Esophagus muscularis mucosa (tissue), 4 donors: ENCODE measurements at places on chromosomes 13 and 19. TPM values are rescaled to one million over a fixed set of nuclear protein-coding genes. Genes with fewer than 3 reads are reported as not detected.

- peak; percentile 50 for DNase-seq
Observed at GRCh38 chr13:26743971-26744370, 16.6 kb downstream of the GPR12 start.

PLVAP gene
- 37.4 TPM for total RNA-seq

- no peak for DNase-seq
Observed at GRCh38 chr13:46100191-46100815, 4.5 kb downstream of the CPB2 start.

IGLON5 gene
- total RNA-seq, result 0.17 TPM

URAD gene
- total RNA-seq, result not detected

- DNase-seq, result no peak
Observed at GRCh38 chr13:60509601-60510386, 112.8 kb downstream of the TDRD3 start.

DNA sequence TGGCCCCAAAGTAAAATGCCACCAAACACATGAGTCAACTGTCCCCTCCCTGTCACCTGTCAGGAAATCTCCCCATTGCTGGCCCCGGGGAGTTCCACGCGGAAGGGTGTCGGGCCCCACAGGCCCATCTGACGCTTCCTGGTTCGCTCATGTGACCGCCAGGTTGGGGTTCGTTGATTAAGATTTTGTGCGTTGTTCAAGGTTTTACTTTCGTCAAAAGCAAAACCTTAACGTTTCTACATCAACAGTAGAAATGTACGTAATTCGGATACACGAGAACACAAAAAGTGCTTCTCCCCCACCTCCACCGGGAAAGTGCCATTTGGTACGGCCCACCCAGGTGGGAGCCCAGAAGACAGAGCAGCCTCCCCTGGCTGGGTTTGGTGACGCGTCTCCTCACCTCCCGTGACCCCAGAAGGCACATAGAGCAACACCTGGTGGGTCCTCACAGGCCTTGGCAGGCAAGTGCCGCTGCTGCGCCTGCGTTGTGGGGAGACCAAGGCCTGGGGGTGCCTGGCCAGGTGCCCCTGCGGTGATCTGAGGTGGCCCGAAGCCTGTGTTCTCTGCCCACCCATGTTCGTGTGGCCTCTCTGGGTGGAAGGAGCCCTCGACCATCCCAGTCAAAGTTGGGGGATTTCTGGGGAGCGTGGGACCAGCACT is 161.6 kb downstream of the KDM4B start:
- DNase-seq, result no peak

CRB3 gene
- total RNA-seq, result not detected

GRCh38 chr13:42720113-42720857 is 61.1 kb upstream of the FAM216B start:
- no peak for DNase-seq

DNA sequence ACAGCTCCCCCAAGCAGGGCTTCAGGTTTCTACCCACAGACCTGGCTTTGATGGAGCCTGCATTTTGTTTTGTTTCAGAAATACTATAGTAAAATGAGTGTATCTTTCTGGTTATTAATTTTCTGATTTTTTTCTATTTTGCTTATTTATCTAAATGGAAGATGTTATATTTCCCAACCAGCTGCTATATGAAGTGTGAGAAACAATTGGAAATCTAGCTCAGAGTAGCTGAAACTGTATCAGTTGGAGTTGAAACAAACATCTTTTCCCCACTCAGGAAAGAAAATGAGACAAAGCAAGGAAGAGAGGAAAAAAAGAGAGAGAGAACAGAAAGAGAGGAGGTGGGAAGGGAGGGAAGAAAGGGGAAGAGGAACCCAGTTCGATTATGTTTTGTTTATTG is 358.5 kb upstream of the ZNF507 start:
- no peak for DNase-seq

- DNase-seq, result no peak
Observed at GRCh38 chr13:113990321-113990837, 16.5 kb upstream of the C13orf46 start.

DNA sequence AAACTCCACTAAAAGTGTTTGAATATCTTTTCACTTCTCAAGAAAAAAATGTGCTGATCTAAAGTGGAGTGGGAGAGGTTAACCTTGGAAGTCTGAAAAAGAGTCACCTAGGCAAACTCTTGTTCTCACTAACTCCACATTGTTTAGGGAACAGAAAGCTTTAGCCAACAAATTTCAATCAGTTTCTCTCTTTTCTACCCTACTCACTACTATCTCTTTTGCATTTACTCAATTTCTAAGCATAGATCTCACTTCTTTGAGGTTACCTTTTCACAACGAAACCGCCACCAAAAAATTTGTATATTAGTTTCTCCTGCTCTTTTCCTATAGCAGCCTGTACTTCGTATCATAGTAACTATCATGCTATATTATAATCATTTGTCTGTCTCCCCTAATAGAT is 6.3 kb downstream of the NHLRC3 start:
- DNase-seq, result no peak

PINLYP gene
- 6.2 TPM for total RNA-seq

NMRK2 gene
- total RNA-seq, result 2.1 TPM

- no peak for DNase-seq
Observed at GRCh38 chr13:52130641-52131040, 1.8 kb upstream of the NEK5 start.

DNA sequence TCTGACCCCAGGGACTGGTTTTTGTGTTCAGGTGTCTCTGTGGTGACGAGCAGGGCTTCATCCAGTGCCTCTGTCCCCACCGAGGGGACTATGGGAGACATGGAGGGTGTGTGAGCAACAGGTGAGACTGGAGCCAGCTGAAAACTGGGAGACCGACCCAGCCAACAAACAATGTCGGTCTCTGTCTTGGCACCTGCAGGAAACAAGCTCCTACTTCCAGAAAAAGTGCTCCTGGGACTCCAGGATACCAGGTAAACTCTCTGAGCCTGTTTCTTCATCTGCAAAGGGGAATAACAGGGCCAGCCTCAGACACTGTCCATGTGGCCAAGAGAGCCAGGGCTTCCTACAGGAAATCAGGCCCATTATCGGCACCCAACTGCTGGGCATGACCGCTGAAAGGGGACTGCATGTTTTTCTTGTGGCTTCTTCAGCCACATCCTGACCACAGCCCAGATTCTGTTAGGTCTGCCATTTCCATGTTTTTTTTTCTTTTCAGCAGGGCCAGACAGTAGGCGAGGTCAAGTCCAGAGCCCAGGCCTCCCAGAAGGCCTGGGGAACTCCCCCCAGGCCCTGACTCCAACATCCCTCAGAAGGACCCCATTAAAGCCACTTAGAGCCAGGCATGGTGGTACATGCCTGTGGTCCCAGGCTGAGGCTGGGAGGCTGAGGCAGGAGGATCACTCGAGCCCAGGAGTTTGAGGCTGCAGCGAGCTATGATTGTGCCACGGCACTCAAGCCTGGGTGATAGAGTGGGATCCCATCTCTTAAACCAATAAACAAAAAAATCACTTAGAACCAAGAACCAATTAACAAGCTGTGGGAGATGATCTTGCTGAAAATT is 836 bp upstream of the BST2 start:
- no peak for DNase-seq

GRCh38 chr19:56162258-56162657 is 13.6 kb upstream of the GALP start:
- DNase-seq, result no peak

DNA sequence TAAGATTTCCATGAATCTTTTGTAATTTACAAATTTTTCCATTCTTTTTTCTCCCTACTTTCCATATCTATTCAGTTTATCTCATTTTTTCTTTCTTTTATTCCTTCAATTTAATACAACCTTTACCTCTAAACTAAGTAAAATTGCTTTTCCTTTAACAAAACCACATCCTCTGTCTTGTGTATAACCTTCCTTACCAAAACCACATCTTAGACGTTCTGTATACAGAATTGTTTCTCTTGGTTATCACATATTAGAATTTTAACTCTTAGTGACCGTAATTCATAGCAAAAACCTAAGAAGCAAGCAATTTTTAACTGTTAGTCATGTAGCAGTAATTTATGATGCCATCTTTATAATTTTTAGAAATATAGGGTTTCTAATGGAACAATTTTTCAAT is 15.0 kb downstream of the PPP5C start:
- no peak for DNase-seq

HS6ST3 gene
- total RNA-seq, result 8.0 TPM

DNA sequence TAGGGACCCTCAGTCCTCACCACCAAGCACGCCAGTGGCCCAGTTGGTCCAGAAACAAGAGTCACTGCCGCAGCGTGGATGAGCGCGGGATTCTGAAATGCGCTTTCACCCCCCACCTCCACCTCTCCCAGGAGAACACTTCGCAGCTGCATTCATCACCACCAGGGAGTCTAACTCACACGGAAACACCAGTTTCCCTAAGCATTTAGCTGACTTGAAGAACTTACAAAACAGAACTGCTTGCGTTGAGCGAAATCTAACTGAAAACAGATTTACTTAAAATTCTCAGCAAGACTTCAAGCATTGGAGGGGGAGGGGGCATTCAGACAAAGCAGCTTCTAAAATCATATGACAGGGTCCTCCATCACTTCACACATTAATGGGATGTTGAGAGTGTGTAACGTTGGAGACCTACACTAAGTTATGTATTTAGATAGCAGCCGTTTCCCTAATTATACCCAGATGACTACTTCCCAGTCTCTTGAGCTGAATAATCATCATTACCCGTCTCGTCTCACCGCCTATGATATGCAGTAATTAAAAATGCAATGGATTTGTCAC is 258.2 kb upstream of the IRS2 start:
- no peak for DNase-seq

FFAR1 gene
- total RNA-seq, result not detected

DNA sequence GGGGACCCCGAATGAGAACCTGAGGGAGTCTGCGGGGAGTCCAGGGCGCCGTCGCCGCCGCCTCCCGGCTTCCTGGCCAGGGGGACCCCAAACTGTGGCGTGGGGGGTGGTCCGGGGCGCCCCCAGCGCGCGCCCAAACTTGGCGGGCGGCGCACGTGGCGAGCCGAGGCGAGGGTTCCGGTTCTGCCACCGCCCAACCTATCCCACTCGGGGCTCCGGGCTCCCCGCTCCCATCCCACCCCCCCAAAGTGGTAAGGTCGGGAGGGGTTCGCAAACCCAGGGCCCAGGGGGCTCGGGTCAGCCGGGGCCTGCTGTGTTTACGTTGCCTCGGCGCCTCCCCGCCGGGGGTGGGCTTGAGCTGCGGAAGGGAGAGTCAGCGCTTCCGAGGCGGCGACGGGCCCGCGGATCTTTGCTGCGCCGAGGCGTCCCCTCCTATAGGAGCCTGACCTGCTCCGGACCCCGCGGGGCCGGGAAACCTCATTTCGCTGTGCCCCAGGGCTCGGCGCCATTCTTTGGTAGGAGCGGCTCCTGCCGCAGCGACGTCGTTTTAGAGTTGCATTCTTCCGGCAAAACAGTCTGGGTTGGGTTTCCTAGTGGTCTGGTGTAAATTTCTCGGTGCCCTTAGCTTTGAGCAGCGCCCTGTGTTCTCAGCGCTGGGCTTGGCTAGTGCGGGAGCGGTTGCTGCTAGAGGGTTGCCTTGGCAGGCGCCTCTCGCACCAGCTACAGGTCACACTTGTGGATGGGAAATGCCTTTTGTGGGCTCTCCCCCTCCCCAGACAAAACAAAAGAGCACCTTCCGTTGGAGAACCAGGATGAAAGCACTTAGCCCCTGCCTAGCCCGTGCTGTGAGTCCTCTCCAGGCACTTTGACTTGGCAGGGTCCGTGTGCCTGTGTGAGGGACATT is 1.2 kb downstream of the DAZAP1 start:
- DNase-seq, result no peak

GRCh38 chr13:109900741-109901140 is 114.4 kb upstream of the IRS2 start:
- DNase-seq, result no peak

R3HDM4 gene
- total RNA-seq, result 40.2 TPM

DNA sequence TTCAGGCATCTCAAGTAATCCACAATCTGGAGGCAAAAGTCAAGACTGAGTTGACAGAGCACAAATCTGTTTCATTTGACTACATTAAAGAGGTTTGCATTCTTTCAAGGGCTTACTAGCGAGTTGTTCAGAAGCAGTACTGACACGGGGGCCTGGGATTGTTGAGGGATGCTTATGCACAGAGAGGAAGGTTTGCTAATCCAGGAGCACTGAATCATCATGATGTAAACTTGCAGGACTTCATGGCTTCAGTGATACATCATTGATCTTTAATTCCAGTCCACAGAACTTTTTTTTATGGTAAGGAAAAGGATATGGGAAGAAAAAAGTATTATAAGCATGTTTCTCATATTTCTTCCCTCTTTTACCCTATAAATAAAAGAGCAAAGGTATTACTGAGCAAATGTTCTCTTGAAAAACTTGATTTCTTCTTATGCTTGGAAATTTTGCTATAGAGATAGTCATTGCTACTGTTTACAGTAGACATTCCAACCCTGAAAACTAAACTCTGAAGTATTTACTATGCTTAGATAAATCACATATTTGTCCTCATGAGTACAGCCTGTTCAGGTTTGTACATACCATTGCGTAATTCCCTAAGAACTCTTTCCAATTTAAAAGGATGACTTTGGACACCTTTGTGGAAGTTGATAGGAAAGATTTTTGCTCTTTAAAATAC is 65.8 kb upstream of the KPNA3 start:
- DNase-seq, result no peak

GRCh38 chr13:45370922-45371406 is 30.0 kb upstream of the TPT1 start:
- no peak for DNase-seq

DNA sequence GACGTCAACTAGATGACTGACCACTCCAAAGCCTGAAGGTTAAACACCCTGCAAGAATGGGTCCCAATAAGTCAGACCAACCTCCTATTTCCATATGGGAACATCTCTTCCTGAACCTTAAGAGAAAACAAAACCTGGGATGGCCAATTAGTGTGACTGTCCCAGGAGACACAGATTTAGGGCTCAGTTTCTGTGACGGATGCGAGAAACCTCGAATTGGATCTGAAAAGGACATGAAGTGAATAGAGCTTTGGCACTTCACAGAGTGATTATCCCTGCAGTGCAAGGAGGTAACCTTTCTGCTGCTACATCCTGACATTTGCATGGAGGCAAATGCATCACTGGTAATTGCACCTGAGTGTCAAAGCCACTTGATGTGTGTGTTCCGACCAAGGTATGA is 442.2 kb upstream of the KLF12 start:
- no peak for DNase-seq
